ENCODE measurements at places on chromosomes 11 and 22. TPM values are rescaled to one million over a fixed set of nuclear protein-coding genes. Genes with fewer than 3 reads are reported as not detected.

SLC15A3 gene
- total RNA-seq: 18.0 TPM

NRXN2 gene
- 7.5 TPM for total RNA-seq

MUC2 gene
- not detected for total RNA-seq

KRTAP5-2 gene
- not detected for total RNA-seq

CHADL gene
- total RNA-seq: 0.96 TPM

All from regular cardiac myocyte (primary cell).